Activated naive CD4-positive, alpha-beta T cell (primary cell): ENCODE measurements at places on chromosomes 16 and 17.

DNA sequence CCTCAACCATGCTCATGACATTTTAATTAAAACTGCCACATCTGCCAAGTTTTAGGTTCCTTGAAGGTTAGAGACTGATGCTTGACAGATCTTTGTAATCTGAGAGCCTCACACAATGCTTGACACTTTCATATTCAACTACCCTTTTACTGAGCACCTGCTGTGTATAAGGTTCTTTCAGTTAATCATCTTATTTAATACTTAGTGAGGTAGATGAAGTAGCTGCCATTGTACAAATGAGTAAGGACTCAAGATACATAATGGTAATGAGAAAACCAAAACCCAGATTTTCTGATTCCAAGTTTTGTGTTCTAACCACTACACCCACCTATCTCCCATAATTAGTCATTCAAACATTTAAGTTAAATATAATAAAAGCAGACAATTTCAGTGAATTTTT lies 35.4 kb upstream of the ARL6IP1 start:
- no peak for DNase-seq

DNA sequence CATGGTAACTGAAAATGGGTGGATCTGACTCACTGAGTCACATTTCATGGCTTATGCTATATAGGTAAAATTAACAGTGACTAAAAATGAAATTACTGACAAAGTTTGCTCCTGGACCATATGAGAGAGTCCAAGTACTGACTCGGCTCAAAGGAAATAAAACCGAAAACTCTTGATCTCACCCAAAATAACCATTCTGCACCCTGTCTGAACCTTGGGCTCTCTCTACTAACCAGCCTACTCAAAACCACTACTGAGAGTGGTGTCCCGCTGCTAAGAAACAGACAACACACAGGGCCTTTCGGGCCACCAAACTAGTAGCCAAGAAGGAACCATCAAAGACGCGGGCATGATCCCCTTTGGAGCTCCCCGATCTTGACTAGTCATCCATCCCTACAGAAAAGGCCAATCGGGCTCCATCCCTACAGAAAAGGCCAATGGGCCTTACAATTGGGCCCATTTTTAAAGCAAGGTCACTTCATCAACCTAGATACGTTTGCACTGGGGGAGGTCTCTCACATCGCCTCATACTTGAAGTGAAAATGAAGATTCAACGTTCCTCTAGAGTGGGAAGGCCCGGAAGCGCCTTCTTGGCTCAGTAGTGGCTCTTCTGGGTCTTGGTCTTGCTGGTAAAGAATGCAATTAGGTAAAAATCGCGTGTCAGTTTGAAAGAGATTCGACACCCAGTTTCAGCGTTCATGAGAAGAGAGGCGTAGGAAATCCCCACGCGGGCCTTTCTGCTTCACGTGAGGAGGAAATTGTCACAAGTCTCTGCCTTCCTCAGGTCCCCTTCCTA lies 720 bp upstream of the ZPBP2 start:
- no peak for DNase-seq

GRCh38 chr17:55090079-55090492 lies 121.5 kb downstream of the STXBP4 start:
- DNase-seq, result no peak

DNA sequence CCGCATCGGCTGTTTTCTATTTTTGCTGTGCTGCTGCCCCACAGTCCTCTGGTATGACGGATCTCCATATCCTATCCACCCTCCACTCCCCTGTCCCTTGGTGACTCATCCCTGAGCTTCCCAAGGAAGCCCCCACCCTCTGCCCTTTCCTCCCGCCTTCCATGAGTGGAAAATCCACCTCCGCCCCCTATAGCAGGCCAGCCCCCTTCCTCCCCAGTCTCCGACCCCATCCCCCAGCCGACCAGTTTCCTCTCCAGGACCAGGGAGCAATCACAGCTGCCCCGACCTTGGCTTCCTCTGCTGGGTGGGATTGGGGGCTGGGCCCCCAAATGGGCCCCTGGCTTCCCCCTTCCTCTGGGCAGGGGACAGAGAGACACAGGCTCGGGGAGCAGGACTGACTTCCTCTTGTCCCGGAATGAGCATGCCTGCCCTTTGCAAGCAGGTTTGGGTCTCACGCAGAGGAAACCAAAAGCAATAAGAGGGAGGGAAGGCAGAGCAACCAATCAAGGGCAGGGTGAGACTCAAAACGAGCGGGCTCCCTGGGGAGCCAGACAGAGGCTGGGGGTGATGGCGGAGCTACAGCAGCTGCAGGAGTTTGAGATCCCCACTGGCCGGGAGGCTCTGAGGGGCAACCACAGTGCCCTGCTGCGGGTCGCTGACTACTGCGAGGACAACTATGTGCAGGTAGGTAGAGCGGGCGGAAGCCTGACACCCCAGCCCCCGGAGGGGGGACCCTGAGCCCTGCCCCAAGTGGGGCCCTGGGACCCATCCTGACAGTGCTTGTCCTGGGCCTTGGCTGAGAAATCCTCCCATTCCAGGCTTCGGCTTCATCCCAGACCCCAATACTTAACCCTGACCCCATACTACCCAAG lies at the start of the genes ABI3 and GNGT2:
Gene ABI3, plus strand, starts transcription at position 550 of the 872 bp plus-strand sequence. Its CDS starts 18 bp downstream, at position 568.
Gene GNGT2, minus strand, starts transcription at position 417 of the 872 bp plus-strand sequence. CDS start 3,152 bp downstream, outside the sequence.
- peak; percentile 35 for DNase-seq

DNA sequence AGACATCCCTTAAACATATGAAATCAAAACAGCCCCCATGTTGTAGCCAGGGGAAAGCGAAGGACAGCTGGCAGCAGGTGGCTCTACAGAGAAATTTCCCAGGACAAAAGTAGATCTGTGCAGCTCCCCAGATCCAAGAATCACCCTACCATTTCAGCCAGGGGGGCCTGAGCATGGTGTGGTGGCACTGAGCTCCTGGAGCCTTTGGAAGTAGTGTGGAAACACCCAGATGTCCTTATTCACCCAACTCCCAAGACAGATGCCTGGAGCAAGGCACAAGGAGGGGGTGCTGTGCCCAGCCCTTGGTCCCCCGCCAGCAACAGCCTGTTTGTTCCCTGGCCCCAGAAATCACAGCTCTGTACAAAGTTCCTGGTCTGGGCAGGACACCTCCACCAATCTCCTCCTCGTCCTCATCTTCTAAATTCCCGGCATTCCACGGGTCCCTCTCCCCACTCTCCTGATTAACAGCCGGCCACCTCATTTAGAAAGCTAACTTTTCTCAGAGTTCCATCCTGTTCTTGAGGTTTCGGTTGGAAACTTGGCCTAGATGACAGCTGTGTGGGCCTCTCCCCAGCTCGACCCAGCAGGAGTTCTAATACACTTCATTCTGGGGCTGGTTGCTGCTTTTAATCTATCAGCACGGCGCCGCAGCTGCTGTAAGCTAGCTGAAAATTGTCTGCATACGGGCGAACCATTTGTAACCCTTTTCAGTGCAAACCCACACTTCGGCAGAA lies 191.1 kb downstream of the C16orf78 start:
- DNase-seq, result no peak

- DNase-seq, result no peak
Observed at GRCh38 chr16:5895137-5895536, 797.5 kb upstream of the EEF2KMT start.

DNA sequence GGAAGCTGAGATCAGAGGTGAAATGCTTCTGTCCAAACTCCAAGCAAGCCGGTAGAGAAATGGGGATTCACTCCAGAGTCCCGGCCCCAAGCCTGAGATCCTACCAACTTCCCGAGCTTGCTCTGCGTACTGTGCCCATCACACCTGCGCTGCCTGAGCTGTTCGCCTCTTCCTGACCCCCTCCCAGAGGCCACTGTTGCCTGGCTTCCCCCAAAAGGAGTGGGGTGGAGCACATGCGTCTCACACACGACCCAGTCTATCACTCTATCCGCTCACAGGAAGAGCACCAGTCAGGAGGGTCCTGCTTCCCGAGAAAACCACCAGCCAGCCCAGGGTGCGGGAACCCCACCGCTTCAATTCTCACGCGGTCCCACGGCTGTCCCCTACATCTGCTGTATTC lies 13.5 kb upstream of the C16orf95 start:
- no peak for DNase-seq

GRCh38 chr17:15086776-15087295 lies 178.3 kb downstream of the PMP22 start:
- DNase-seq, result no peak

- no peak for DNase-seq
Observed at GRCh38 chr17:9872852-9873251, 32.2 kb downstream of the RCVRN start.

DNA sequence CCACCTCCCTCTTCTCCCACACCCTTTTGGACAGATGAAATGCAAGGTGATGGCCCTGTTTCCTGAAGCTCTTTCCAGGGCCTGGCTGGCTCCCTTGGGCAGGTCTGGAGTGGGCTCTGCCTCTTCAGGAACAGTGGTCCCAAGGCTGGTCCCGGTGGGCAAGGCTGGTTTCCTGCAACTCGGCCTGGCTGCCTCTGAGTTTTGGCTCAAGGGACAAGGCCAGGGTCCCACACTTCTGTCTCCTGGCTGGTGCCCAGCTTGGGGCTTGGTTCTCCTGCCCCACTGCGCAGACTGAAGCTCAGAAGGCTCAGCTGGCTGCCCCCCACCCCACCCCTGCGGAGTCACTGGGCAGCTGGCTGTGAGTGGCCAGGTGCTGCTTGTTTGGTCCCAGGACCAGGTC lies 3.8 kb upstream of the ACTG1 start:
- DNase-seq, result no peak

DNA sequence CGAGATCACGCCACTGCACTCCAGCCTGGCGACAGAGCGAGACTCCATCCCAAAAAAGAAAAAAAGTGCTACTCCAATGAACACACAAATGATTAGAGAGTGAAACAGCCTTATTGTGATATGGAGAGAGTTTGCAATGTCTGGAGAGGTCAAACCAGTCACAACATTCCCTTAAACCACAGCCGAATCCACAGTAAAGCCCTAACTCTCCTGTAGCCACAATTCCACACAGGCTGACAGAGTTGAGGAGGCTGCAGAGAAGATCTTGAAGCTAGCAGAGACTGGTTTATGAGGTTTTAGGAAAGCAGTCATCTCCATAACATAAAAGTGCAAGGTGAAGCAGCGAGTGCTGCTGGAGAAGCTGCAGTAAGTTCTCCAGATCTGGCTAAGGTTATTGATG lies 6.7 kb downstream of the RNF213 start:
- no peak for DNase-seq

DNA sequence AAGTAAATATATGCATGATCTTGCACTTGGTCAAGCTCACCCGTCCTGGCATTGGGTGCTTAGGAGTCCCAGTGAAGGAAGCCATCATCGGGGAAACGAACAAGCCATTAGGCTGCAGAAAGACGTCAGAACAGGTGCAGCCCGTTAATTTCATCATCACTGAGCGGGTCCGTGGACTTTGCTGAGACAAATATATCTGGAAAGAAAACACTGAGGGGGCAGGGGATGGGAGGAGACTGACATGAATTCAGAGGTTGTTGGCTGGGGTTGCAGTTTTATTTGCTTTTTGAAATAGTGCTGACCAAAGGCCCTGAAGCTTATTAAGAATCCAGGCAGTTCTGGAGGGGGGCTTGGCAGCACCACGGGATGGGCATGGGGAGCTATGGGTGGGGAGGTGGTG lies 207.2 kb downstream of the ENGASE start:
- DNase-seq, result no peak

DNA sequence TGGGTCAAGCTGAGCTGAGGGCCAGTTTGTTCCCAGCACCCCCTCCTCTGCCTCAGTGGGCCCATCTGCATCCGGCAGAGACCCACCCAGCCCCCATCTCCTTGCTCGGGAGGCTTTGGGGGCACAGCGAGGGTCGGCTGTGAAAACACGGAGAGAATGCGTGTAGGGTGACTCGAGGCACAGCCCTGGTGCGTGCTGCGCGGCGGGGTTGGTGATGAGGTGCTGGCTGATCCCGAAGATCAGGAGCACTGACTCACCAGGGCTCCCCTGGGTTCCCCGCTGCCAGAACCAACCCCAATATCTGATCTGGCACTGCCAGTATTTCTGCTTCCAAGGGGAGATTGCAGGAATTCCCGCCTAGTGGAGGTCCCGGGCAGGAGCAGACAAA lies 7.5 kb upstream of the KRT17 start:
- no peak for DNase-seq

DNA sequence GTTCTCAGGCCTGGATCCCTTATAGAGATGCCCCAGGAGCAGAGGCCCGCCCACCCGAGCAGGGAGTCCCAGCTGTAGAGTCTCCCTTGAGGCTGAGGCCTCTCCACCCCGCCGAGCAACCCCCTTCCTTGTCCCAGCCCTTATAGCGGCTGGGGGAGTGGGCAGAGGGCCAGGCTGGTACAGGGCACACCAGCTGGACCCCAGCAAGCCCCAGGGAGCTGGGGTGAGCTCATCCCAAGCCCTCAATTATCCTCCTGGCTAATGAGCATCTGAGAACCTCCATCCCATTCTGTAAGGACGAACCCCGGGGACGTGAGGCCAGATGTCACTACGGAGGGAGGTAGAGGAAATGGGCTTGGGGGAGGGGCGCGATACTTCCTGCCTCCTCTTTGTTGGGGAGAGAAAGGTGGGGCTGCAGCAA lies 3.2 kb upstream of the SNN start:
- DNase-seq, result peak; percentile 34
